ENCODE measurements at places on chromosomes 5 and 9.

DNA sequence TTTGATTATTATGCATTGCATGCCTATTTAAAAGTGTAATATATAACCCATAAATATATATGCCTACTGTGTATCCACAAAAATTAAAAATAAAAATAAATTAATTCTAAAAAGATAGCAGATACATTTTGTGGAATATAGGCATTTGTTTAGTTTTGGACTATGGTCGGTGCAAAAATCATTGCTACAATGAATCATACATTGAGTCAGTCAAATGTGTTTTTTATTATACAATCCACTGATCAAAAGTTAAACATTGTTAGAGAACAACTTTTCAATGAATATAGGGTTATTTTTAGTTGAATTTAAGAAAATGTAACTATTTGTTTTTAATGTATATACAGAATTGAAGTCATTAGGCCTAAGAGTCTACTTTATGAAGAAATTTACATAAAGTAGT is 885.9 kb downstream of the EFNA5 start:
- DNase-seq, result no peak

- no peak for DNase-seq
These were observed 15.9 kb upstream of the TRIM14 start for GRCh38 chr9:98134702-98135557.

DNA sequence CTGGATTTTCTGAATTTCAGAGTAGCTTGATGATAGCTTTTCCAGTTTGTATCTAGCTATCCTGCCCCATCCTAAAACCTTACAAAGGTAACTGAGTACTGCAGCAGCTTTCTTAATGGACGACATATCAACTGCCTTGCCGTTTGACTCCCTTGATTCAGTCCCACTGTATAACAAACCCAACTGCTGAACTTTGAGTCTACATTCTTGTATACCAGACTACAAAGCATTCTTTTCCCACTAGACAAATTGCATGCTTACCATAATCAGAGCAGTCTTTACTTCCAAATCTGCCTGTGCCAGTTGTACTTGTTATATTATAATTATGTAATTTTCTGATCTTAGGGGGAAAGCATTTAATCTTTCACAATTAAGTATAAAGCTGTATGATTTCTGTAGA is 47.3 kb downstream of the ANKRD31 start:
- no peak for DNase-seq

DNA sequence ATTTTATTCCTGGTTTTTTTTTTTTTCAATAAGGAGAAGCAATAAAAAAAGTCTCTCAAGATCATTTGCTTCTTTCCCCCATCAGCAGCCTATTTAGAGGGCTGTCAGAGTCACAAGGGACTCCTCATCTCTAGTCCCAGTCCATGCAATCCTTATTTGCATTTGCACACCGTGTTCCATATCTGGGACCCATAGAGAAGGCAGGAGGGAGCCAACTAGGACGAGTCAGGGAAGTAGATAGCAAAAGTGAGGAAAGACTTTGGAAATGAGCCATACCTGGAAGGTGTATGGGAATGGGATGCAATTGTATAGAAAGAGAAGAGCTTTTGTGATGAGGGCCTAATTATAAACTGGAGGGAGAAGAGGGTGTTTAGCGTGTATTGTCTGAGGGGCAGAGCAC is 160.0 kb downstream of the PIK3R1 start:
- no peak for DNase-seq

- DNase-seq, result no peak
These were observed 288.9 kb upstream of the DMAC1 start for GRCh38 chr9:8088477-8088876.

- no peak for DNase-seq
These were observed 130.0 kb downstream of the PIK3R1 start for GRCh38 chr5:68345582-68345981.

DNA sequence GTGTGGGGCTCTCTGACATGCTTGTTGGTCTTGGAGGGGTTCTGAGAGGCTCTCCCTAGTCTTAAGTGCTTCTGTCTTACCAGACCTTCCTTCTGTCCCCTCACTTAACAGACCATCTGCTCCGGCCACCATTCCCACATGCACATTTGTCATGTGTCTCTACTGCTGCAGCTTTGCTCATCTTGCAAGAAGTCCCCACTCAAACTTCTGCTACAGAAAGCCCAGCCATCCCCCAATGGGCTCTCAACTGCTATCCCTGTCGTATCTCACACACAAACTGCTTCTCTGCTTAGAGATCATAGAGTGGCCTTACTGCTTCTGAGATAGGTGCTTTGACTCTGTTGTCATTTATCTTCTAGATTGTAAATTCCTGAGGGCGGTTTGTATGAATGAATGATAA is 69.4 kb downstream of the NUP214 start:
- no peak for DNase-seq

DNA sequence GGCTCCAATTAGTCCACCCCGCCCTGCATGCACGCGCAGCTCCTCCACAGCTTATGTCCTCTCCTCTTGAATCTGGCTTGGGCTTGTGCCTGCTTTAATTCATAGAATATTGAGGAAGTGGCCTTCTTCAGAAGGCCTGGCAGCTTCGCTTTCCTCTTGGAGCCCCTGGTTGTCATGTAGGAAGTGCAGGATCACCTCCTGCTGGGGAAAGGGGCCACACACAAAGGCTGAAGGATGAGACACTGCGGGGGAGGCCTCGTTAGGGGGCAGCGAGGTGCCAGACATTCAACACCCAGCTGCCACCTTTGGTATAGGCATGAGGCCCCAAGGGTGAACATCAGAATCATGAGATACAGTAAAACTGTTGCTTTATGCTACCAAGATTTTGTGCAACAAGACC is 2.7 kb upstream of the CNOT6 start:
- no peak for DNase-seq

DNA sequence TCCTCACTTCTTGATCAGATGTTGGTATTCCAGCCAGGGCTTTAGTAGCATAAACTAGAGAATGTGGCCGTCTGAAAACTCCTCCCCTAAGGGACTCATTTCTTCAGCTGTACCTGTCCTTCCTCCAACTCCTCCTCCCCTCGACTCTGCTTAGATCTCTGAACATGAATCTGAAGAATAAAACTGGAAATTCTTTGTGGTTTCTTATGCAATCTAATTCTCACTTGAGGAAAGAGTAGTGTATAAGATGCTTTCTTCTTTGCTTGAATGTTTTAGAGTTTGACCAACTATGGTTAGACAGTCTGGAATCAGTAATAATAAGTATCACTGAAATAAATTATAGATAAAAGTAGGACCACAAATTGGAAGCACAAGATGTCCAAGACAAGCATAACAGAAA is 128.5 kb downstream of the LRRC70 start:
- no peak for DNase-seq

- DNase-seq, result no peak
These were observed at the start of gene F2RL2 for GRCh38 chr5:76622973-76623596. F2RL2 (minus strand) TSS chr5:76623403; CDS start chr5:76623230, 173 bp downstream.

DNA sequence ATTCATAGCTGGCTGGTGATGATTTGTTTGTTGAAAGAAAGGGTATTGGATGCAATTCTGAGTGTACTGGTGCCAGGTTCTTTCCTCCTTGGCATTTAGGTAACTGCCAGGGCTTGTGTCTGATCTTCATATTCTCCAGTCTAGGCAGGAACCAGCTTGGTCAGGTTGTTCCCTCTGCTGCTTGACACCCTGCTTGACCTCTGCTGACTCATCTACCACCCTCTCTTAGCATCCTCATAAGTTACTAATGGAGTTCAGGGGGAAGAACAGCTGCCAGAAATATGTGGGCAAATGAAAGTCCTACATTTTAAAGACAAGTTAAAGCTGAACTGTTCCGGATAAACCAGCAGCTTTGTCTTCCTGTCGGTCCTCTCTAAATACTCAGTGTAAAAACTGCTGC is 116.1 kb upstream of the TNC start:
- no peak for DNase-seq

- no peak for DNase-seq
These were observed 410.3 kb upstream of the PRR16 start for GRCh38 chr5:120053841-120054240.

- no peak for DNase-seq
These were observed 20.5 kb downstream of the ADRA1B start for GRCh38 chr5:159936686-159937329.

DNA sequence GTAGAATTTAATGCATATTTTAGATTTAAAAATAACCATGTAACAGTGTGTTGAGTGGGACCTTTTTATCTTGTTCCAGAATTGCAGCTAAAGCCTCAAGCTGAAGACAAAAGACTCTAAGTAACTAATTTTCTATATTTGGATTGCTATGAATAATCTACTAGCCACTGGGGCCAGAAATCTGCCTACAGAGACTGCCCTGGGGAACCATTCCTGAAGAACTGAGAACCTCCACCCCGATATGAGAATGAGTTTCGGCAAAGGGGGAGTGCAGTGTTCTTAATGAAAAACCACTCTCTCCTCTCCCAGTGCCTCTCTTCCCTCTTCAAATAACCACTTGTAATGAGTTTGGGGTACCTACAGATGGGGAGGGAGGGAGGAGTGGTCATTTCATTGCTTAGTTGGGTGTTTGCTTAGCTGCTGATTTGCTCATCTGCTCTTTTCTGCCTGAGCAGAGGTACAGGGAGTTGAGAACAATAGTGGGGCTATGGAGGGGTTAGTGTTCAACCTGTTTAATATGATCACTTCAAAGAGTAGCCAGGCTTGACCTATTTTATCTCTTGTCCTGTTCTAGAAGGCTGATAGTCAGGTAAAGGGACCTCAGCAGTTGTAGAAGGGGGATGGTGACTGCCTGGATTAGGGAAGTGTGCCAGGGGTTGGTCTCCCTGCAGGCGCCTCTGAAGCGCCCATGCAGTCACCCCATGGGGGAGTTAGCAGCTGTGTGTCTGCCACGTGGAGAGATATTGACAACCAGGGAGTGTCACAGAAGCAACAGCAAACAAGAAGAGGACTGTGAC is 47.7 kb downstream of the ATG10 start:
- no peak for DNase-seq

DNA sequence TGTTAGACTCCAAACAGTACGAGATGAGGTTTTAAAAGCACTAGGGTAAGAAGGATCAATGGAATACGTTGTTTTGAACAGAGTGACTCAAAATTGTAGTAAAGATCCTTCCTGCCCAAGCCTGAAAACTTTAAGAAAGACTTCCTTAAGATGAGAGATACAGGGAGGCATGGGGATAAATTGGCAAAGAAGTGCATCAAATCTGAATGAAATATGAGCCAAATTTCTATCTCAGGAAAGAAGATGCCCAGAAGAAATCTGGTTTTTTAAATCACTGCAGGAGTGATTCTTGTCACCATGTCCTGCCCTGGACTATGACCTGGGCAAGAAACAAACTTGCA is 14.9 kb downstream of the FCN2 start:
- no peak for DNase-seq

DNA sequence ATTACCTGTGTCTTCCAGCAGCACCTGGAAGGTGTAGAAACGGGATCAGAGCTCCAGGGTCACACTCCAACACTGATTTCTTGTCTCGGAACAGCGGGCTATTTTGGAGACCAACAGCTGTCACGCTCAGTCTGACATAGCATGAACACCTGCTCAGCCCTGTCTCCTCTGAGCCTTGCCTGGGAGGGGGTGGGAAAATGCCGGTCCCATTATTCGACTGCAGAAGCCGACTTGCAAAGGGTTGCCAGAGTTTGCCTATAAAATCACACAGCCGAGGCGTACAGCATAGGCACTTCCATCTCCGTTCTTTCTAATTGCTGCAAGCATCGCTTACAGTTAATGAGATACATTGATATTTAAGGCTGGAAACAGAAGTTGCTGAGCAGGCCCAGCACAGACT is 300.8 kb upstream of the MSX2 start:
- no peak for DNase-seq

DNA sequence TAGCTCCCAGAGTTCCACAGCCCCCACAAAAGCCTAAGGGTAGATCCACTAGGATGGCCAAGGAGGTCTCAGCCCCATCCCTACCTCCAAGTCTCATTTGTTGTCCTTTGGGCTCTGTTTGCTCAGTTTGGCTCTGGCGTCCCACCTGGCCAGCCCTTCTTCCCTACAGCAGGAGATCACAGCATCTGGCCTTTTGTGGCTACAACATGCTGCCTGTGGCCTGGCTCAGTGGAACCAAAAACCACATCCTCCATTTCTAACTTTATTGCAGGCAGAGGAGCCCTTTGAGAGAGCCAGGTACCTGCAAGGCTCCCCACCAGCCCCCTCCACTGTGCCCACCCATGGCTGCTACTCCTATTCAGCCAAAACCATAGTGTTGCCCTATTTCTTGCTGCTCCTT is 11.4 kb downstream of the JADE2 start:
- no peak for DNase-seq

DNA sequence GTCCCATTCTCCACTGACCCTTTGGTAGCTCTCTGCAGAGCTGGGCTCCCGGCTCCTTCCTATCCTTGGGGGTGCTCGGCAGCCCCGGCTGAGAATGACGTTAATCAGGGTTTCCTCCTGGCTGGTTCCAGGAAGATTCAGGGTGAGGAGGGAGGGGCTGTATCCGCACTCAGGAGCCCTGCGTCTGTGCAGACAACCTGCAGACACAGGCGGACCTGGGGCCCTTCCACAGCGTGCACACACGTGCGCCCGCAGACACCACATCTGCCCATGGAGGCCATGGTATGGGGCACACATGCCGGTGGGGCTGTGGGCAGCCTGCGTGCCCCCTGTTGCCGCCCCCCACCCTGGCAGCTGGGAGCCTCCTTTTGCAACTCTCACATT is 66.6 kb upstream of the RNU6ATAC start:
- DNase-seq, result no peak

- DNase-seq, result no peak
These were observed 23.3 kb downstream of the GOLGA2 start for GRCh38 chr9:128252317-128253139.

DNA sequence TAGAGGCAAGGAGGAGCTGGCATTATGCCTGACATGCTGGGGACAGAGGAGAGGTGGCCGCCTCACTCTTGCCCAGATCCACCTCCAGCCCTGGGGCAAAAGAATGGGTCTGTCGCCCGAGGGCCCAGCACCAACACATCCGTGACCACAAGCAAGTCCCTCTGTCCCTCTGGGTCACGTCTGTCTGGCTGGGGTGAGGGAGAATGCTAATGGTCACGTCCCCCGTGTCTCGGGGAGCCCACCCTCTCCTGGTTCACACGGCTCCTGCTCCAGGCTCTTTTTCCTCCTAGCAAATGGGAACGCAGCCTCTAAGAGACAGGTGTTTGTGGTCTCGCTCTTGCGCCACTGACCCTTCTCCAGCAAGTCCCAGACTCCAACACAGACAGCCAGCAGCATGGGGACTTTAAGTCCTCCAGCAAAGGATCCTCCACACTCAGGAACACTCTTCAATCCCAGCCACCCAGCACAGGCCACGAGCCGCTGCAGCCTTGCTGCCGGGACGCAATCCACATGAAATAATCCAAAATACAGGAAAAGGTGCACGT is 4.1 kb downstream of the ENG start:
- no peak for DNase-seq

DNA sequence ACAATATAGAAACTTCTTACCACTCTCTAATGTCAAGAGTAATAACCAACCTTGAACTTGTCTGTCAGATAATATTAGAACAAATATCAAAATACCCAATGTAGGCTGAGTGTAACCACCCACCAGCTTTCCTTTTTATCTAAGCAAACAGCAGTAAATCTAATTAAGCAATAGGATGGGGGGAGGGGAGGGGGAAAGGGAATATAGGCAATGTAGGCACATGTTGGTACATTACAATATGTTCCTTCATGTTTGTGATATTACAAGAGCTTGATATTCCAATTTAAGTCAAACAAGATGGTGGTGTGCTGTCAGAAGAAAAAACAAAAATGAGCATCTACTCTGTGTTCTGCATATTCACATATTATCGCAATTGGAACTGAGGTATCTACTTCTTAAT is 158.2 kb downstream of the DENND1A start:
- DNase-seq, result no peak
